ENCODE measurements at places on chromosomes 2 and 18.

- no peak for DNase-seq
Observed at GRCh38 chr2:207311316-207312005, 145.7 kb upstream of the KLF7 start.

- DNase-seq = no peak
Observed at GRCh38 chr2:965640-966147, 15.0 kb downstream of the SNTG2 start.

- no peak for DNase-seq
Observed at GRCh38 chr2:100941646-100942240, 60.3 kb upstream of the RPL31 start.

GRCh38 chr2:135743860-135744259, 2.2 kb downstream of the UBXN4 start:
- DNase-seq = no peak

- no peak for DNase-seq
Observed at GRCh38 chr18:63132819-63133200, 186.8 kb downstream of the BCL2 start.

DNA sequence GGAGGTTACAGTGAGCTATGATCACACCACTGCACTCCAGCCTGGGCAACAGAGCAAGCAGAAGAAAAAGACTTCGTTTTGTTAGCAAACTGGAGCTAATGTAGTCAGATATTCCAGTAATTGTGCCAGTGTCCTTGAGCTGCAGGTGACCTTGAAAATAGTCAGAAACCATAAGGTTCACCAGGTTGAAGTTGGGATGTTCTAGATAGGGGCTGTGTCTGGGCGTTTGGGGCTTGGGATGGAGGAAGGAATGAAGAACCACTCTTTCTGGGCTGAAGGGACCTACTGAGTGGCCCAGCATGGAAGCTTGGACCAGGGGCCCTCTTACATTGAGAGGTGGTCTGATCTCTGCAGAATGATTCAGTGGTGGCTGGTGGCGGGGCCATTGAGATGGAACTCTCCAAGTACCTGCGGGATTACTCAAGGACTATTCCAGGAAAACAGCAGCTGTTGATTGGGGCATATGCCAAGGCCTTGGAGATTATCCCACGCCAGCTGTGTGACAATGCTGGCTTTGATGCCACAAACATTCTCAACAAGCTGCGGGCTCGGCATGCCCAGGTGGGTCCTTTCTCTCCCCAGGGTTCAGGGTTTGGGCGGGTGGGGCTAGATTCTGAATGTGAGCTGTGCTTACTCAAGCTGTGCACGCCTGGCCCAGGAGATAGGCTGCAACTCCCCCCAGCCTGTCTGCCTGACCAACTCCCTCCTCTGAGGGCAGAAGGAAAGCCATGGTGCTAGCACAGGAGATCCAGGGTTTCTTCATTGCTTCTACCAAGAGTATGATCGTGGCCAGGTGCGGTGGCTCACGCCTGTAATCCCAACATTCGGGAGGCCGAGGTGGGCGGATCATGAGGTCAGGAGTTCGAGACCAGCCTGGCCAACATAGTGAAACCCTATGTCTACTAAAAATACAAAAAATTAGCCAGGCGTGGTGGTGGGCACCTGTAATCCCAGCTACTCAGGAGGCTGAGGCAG, 17.1 kb downstream of the CCT7 start:
- DNase-seq = no peak

DNA sequence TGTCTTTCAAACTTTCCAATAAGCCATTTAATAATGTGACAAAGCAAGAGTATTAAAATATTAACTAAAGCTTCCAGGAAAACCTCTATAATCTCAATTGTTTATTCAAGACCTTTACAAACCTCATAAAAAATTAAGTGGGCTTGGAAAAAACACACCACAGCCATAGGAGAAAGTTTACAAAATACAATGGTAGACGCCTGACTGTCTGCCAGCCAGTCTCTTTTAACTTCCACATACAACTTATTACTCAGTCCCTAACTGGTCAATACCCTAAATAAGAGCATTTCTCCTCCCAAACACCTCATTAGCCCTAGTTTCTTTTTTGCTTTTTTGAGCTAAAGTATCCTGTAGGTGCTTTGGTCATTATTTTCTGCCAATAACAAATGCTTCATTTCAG, 247.4 kb upstream of the CYP26B1 start:
- DNase-seq = no peak

GRCh38 chr2:72917138-72917876, at the start of gene EMX1:
EMX1 (plus strand) TSS chr2:72917519; CDS start chr2:72917853, 334 bp downstream.
- no peak for DNase-seq

- no peak for DNase-seq
Observed at GRCh38 chr2:98509542-98510321, 65.1 kb downstream of the INPP4A start.

GRCh38 chr2:85887566-85888019, 1.2 kb downstream of the ST3GAL5 start:
- peak; percentile 77 for DNase-seq

DNA sequence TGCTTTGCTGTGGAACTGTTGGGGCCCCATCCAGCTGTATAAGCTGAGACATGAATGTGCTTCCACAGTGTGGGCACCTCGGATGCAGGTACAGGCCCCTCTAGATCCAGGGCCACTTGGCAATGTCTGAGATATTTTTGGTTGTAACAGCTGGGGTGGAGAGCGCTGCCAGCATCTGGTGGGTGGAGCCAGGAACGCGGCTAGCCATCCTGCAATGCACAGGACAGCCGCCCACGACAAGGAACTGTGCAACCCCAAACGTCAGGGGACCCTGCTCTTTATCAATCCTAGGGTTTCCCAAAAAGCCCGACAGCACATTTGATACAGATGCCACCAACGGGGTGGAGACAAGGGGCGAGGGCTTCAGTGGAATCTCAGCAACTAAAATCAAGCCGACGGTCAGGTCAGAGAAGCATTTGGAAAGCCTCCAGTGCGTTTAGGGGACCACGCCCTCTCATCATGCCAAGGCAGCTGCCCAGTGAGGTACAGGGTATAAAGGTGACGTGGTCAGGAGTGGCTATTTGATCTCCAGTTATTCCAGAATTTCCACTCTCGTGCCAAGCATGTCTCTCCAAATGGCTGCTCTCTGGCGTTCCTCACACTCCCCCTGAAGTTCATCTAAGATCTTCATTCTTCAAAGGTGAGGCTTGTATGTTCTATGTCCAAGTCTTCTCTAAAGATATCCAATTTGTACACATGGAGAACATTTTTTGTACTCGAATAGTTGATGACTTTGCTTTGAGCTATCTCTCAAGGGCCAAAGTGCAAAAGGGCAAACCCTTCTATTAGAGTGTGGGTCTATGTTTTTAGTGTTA, 55.7 kb downstream of the LRRFIP1 start:
- DNase-seq = no peak

GRCh38 chr2:155266583-155266982, 568.1 kb downstream of the KCNJ3 start:
- DNase-seq = no peak

GRCh38 chr2:146837857-146838256, 1007.0 kb upstream of the ACVR2A start:
- no peak for DNase-seq

Data from Right ventricle myocardium superior (tissue), 1 donor.